ENCODE measurements at places on chromosomes 2 and 18.

DNA sequence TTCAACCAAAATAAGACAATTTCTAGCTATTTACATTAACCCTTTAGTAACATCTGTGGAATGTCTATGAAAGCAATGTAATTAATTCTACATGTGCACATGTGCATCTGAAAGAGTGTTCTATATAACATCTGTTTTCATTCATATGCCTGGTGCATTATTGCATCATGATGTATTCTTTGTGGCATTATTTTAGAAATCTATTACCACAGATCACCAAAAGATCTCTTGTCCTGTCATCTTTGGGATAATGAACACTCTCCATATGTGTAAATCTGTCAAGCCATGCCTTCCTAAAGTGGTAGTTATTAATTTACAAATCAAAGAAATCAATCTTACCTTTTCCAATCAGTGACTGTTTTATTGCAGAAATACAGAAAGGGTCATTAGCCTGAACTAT, 86.9 kb downstream of the TRIB2 start:
- no peak for DNase-seq
- H3K4me3 ChIP-seq, result no peak overlapping the region
- no peak overlapping the region for H3K27ac ChIP-seq
- peaks cover 2% of the 10 kb centered on the region for H3K27me3 ChIP-seq

GRCh38 chr2:151808258-151809072, 19.8 kb downstream of the ARL5A start:
- H3K36me3 ChIP-seq, result peaks cover 24% of the 10 kb centered on the region
- no peak overlapping the region for H3K27ac ChIP-seq
- H3K27me3 ChIP-seq, result no peaks in the 10 kb centered on the region
- DNase-seq, result no peak
- H3K4me1 ChIP-seq, result peaks cover 3% of the 10 kb centered on the region

- no peaks in the 10 kb centered on the region for H3K27me3 ChIP-seq
- DNase-seq, result no peak
- no peaks in the 10 kb centered on the region for H3K36me3 ChIP-seq
- H3K4me1 ChIP-seq, result no peaks in the 10 kb centered on the region
- no peak overlapping the region for H3K27ac ChIP-seq
Measured at GRCh38 chr2:114011713-114012112, 121.8 kb downstream of the ACTR3 start.

DNA sequence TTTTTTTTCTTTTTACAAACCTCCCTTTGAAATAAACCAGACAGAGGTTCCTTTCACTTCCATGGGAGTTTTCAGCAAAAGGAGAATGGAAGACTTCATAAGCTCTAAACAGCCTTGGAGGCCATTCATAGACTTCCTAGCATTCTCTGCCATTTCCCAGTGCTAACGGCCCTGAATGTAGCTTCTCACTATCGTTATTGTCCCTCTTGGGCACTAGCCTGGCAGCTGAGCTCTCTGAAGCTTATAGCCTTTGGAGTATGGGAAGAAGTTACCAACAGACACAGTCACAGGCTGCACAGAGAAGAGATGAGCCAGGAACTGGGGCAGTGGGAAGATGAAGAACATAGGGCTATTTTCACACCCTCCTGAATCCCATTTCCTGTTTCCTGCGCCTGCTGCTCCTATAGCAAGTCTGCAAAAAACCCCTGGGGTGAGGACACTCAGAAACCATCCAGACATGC, 29.1 kb upstream of the EPC2 start:
- H3K27me3 ChIP-seq, result no peaks in the 10 kb centered on the region
- H3K36me3 ChIP-seq, result no peaks in the 10 kb centered on the region
- no peak for DNase-seq
- no peak overlapping the region for H3K27ac ChIP-seq
- H3K4me1 ChIP-seq, result peaks cover 13% of the 10 kb centered on the region
- H3K4me3 ChIP-seq, result no peak overlapping the region

All from activated CD8-positive, alpha-beta T cell treated with anti-CD3 and anti-CD28 coated beads for 36 hours (primary cell).